ENCODE measurements at places on chromosomes 16 and 17.

DNA sequence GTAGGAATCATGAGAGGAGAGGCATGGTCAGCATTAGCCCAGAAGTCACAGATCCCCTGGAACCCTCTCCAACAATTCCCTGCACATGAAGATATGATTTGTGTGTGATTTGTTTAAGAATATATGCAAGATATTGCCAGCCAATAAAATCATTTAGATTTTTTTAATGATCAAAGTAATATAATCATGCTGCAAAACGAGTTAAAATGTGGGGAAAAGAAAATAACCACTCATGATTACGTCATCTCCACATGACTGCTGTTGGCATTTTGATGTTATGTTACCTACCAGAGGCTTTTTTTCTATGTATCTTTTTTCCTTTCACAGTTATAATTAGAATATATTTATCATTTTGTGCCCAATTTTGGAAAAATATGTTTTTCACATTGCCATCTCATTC, 22.4 kb downstream of the SLC35G3 start:
- no peak for DNase-seq

- DNase-seq = no peak
Observed at GRCh38 chr17:57489321-57489720, 233.0 kb downstream of the MSI2 start.

DNA sequence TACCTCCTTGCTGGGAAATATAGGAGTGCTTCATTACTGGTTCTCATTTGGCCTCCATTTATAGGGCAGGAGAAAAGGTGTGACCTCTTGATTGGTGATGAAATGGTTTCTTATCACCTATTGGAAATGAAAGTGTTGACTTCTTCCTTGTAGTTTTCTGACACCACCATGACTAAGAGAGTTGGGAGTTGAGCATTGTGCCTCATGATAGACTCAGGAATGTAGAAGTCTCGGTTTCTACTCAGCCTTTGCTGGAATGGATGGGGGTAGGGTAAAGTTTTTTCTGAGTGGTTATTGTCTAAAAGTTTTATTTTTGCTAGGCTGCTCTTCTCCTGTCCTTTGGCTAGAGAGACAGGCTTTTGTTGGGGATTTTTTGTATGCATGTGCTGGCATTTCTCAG, 117.4 kb downstream of the PHKB start:
- DNase-seq = no peak

DNA sequence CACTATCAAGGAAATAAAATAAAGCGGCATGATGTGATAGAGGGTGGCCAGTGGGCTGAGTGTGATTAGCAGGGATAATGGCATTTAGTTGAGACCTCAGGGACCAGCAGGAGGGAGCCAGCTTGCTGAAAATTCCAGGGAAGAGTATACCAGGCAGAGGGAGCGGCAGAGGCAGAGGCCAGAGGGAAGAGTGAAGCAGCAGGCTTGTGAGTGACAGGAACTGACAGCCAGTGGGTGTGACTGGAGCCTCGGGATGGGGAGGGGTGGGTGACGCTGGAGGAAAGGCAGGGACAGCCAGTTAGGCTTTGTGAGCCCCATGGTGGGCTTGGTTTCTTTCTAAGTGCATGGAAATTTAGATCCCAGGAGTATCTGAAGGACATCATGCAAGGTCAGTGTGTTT, 209.7 kb upstream of the CACNG3 start:
- no peak for DNase-seq

DNA sequence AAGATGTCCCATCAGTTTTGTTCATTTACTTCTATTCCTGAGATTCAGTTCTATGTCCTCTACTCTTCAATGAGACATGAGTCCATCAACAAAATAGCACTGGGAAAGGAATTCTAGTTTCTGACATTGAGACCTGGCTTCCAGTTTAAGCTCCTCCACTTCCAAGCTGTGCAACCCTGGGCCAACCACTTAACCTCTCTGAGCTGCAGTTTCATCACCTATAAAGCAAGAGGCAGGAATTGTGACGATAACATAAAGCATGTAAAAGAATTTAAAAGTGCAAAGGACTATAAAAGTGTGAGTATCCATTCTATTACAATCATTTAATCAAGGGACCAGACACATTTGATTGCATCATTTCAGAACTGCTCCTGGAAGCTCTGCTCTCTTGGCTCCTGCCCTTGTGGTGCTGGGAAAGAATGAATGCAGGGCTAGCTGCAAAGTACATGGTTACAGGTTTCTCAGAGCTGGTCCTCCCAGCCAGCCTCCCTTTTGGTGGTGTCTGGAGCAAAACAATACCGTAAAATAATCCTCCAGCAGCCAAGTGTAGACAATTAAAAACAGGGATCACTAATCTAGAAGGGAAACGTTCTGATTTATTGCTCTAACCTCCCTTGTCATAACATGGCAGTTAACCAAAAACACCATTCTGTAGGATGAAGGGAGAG, 113.9 kb downstream of the VPS53 start:
- no peak for DNase-seq

- no peak for DNase-seq
Observed at GRCh38 chr16:5509794-5510193, 412.2 kb upstream of the EEF2KMT start.

DNA sequence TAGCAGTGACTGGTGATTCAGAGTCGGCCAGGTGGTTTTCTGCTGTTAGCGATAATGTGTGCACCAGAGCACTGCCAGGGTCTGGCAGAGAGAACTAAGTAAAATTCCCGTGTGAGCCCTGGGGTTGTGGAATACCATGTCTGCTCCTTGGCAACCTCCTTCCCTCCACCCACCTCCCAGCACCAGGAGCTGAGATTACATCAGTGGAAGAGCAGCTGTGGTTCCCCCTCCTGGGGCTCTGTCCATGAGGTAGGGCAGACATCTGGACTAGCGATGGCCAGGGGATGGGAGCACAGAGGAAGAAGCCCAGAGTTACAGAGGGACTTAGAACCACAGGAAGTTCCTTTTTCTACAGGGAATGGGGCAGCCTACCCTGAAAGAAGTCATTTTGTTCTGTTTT, 15.8 kb downstream of the CLEC10A start:
- DNase-seq = no peak

DNA sequence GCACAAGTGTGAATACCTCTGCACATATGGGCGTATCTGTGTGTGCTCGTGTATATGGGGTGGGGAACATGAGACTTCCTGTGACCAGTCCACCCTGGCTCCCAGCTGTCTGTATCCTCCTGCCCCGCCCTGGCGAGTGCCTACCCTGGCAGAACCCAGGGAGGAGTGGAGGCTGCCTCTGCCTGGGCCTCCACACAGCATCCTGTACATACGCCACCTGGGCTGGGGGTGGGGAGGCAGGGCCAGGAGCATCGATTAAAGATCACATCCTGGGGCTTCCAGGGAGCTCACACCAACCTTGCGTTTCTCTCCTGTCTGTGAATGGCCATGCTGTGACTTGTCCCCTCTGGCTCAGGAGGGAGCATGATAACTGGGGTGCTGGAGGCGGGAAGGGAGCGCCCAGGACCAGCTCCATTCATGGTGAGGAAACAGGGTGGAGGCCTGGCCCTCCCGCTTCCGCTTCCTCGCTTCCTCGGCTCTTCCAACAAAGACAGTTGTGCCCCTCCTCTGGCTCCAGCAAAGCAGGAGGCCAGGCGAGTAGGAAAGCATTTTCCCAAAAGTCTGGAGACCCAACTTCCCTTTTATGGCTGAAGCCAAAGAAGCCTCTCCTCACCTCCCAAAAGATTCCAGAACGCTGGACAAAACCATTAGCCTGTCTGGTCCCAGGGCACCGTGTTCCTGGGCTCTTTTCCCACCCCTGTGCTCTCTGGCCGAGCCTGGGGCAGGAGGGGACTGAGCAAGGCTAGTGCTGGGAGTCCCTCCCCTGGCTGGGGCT, 22.9 kb downstream of the ADAM11 start:
- no peak for DNase-seq

DNA sequence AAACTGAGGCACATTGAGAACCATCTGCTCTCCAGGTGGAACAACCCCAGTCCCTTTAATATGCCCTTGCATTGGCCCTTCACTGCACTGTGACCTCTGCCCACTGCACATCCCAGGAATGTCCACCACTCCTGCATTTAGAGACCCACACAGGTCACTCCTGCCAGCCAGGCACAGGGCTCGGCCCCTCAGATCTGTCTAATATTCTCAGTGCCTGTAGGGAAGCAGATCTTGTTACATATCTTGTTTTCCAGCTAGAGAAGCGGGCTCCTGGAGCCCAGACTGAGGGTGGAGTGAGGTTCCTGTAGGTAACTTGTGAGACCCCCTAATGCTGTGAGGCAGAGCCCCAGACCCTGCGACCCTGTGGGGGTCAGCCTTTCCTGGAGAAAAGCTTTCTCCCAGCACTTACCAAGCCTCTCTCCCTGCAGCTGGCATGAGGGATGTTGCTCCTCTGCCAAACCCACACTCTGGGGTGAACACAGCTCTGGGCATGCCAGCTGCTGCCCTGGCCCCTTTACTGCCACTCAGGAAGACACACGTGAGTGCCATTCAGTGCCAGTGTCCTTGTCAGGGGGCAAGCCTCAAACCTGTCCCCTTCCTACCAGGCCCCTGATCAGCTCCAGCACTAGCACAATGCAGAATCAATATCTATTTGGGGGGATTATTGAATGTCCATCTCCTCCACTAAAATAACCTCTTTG, 40.3 kb upstream of the CRHR1 start:
- no peak for DNase-seq

- no peak for DNase-seq
Observed at GRCh38 chr16:55480228-55480655, 1.2 kb downstream of the MMP2 start.

DNA sequence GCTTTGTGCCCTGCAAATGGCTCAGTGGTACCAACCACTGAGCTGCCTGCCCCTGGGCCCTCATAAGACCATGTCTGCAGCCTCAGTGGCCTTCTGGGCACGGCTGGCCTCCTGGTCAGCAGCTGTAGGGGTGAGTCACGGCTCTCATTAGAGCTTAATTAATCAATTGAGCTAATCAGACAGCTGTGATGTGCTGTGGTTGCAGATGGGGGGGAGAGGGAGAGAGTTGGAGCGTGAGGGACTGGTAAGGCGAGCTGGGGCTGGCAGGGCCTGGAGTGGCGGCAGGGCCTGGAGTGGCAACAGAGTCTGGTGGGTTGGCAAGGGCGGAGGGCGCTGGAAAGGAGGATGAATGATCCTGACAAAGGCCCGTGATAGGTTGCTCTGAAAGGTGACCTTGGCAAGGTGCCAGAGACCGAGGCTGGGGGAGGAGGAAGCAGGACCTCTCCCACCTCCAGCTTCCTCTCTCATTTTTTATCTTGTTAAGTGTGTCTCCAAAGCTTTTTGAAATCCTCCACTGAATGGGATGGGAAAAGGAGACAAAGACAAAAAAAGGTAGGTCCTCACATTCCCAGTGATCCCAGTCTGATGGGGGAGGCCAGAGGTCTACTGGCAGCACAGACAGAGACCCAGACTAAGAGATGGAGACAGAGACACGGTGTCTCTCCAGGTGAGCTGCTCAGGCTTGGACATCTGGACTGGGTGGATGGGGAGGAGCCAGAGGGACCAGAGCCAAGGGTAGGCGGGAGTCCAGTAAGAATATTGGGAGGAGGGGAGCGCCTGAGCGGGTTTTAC, 41.6 kb downstream of the DCAKD start:
- no peak for DNase-seq

GRCh38 chr17:27360507-27360906, 66.6 kb downstream of the WSB1 start:
- DNase-seq = no peak

- DNase-seq = no peak
Observed at GRCh38 chr17:41492771-41493170, 3.1 kb upstream of the KRT36 start.

DNA sequence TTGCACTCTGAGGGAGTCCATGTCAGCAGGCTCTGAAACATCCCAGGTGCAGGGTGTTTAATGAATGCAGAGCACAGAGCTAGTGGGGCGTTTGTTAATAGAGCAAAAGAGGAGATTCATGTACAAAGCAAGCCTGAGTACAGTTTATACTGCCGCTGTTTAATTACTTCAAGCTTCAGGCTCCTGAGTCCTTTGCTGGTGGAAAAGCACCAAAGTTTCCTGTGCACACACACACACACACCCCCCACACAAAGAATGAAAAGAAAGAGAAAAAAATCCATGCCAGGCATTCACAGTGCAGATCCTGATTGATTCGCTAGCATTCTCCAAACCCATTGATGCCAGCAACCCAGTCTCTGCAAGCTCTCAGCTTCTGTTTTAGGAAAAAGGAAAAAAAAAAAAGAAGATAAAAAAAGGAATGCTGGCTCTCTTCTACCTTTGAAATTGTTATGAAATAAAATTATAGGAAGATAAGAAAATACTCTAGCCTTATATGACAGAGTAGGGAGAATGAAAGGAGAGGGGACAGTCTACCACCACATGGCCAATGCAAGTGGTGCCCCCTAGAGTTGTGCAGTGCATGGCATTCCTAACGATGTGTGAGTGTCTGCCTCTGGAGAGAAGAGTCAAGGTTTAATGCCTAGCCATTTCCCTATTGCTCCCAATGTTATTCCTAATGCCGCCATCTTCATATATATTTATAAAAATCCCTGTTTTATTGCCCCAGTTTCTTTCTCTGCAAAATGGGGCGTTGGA, 216.5 kb downstream of the TMEM114 start:
- no peak for DNase-seq

DNA sequence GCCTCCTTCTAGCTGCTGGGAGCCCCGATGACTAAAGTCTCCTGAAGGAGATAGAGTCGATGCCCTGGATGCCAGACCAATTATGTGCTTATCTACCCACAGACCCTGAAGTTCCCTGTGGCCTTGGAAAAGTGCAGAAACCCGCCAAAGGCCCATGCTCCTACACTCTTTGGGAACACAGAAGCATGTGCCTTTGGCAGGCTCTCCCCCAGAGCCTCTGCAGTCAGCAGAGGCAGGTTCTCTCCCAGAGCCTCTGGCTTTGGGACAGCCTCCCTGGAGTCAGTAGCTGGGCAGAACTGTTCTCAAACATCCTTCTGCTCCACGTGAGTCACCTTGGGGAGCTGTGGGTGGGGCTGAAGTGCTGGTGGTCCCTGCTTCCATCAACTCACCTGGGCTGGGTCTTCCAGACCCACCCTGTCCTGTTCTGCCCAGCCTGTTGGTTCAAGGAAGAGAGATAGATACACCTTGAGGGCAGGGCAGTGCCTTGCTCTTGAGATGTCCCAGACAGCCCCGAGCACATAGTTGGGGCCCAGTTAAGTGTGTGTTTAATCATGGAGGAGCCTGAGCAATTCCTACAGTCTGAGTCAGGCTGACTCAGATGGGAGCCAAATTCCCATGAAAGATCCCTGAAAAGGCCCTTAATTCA, 3.2 kb upstream of the CDK5RAP3 start:
- no peak for DNase-seq

GRCh38 chr17:16406742-16407674, 8.4 kb upstream of the TRPV2 start:
- DNase-seq = no peak

GRCh38 chr16:83768986-83769385, 38.8 kb upstream of the HSBP1 start:
- DNase-seq = no peak

DNA sequence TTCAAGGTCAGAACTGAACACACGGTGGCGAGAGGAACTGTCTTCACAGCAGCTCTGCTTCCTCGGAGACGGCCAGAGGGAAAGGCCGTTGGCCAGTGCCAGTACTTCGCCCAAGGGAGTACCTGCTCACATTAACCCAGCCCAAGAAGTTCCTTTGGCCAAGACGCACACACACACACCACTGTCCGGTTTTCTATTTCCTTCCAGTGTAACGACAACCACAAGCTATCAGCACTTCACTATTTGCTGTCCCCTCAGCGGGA, 744 bp upstream of the GGNBP2 start:
- no peak for DNase-seq
